Spleen (tissue), 13 donors: ENCODE measurements at places on chromosomes 3 and 15. TPM values are rescaled to one million over a fixed set of nuclear protein-coding genes. Genes with fewer than 3 reads are reported as not detected.

GRCh38 chr15:72118017-72118978 is at the start of the genes MYO9A and SENP8:
Gene MYO9A (minus strand): TSS chr15:72118150. CDS start chr15:72046563, 71,587 bp downstream.
Gene SENP8 (plus strand): TSS chr15:72118403. CDS start chr15:72139624, 21,221 bp downstream.
- H3K27me3 ChIP-seq, result no peaks in the 10 kb centered on the region
- H3K36me3 ChIP-seq, result no peaks in the 10 kb centered on the region
- peaks cover 14% of the 10 kb centered on the region for H3K4me1 ChIP-seq
- DNase-seq, result peak; percentile 99
- H3K4me3 ChIP-seq, result peak within 1 kb of the TSS; percentile 86
- H3K27ac ChIP-seq, result peak within 1 kb of the TSS; percentile 97

DNA sequence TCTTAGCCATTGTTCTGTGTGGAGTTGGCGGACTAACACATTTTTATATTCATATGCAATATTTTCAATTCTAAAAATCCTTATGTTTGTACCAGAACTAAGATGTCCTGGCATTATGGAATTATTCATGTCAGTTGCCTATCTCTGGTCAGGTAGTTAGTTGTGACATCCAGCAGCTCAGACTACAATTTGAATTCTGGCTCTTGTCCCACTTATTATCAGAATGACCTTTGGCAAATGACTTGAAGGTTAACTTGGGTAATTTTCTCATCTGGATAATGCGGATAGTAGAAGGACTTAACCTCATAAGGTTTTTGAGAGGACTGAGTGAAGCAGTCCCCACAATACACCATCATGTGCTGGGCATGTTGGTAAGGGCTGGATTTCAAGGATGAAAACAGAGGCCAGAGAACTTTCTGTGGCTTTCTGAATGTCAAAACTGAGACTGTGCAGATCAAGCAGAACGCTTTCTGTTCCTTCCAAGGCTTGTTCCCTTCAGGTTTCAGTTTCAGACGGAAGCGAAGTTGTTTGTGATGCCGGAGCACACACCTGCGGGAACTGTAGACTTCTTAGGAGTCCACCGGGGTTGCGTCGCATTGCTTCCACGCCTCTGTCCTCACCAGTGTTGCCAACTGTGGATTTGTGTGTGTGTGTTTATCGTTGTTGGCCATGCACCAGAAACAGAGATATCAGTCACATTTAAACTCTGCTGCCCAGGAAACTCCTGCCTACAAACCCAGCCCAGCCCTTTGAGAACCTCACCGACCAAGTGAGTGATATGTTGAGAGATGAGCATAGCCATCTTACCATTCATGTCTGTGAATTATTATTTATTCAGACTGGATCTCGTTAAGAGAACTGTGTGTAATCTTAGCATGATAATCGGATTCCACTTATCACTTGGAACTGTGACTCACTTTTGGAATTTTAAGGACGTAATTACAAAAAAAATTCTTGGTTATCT is 76.0 kb downstream of the PTPRG start:
- no peaks in the 10 kb centered on the region for H3K36me3 ChIP-seq
- no peak overlapping the region for H3K4me3 ChIP-seq
- H3K4me1 ChIP-seq, result peaks cover 3% of the 10 kb centered on the region
- no peak overlapping the region for H3K27ac ChIP-seq

DNA sequence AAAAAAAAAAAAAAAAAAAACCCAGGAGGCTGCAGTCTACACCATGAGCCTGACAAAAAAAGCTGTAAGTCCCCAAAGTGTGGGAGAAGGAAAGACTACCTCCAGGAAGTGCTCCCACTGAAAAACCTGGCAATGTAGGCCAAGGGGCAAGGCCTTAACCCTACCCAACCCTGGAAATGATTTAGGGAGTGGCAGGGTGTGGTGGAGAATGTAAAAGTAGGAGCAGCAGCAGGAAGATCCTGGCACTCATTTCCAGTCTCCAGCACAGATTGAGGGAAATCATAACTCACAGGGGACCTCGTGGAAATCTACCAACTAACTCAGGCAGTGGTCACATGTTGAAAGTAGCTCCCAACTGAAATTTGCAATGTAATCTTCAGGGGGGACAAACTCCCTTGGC is 839.5 kb downstream of the EPHA3 start:
- H3K27ac ChIP-seq, result no peak overlapping the region
- no peak for DNase-seq
- no peaks in the 10 kb centered on the region for H3K36me3 ChIP-seq
- no peaks in the 10 kb centered on the region for H3K27me3 ChIP-seq
- no peak overlapping the region for H3K4me3 ChIP-seq

DNA sequence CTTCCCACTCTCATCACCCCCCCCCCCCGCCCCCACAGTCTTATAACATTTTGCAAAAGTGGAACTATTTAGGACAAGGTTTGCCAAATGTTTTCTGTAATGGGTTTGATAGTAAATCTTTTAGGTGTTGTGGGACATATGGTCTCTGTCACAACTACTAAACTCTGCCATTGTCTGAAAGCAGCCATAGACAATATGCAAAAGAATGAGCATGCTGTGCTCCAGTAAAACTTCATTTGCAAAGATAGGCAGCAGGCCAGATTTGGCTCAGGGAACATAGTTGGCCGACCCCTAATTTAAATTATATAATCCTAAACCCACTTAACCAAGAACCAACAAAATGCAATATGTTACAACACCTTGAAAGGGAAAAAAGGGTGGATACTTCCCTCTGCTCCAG is 46.4 kb downstream of the TIPARP start:
- H3K27ac ChIP-seq, result no peak overlapping the region
- no peaks in the 10 kb centered on the region for H3K27me3 ChIP-seq
- H3K4me3 ChIP-seq, result no peak overlapping the region
- no peaks in the 10 kb centered on the region for H3K36me3 ChIP-seq
- no peak for DNase-seq
- H3K4me1 ChIP-seq, result no peaks in the 10 kb centered on the region

DNA sequence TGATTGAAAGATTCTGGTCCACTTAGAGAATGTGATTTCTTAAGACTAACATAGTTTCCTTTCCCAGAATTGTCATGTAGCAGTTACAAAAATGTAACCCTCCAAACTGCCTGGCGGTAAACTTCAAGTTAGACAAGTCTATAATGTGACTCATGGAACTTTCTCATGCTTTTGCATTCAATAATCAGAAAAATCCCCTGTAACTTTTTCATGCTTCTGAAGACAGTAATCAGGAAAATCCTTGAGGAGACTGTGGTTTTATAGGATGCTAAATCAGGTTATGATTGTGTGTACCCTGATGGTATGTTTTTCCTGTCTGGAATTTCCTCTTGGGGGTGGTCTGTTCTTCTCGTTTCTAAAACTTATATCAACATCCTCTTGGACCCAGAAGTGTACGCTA is 74.0 kb upstream of the RARB start:
- no peak overlapping the region for H3K27ac ChIP-seq
- H3K4me3 ChIP-seq, result no peak overlapping the region
- no peaks in the 10 kb centered on the region for H3K4me1 ChIP-seq
- no peaks in the 10 kb centered on the region for H3K36me3 ChIP-seq

Gene KBTBD8
- 17.0 TPM for total RNA-seq

DNA sequence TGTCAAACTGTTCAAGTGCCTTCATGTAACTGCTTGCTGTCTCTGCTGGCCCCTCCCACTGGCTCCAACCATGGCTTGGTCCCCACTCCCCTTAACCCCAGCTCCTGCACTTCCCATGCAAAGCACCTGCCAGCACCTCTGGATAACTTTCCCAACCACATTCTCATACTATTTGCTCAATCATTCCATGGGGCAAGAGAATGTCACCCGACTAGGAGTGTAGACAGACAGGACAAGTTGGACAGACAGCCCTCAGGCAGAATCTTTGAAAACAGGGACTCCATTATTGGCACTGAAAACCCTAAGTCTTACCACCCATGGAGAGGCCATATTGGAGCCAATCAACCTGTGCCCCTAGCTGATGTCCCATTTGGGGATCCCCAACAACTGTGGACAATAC is 246.5 kb downstream of the RPLP1 start:
- H3K36me3 ChIP-seq, result no peaks in the 10 kb centered on the region
- H3K27ac ChIP-seq, result no peak overlapping the region
- no peak for DNase-seq
- peaks cover 8% of the 10 kb centered on the region for H3K4me1 ChIP-seq
- no peak overlapping the region for H3K4me3 ChIP-seq

Gene ACP3
- total RNA-seq, result 16.3 TPM

GRCh38 chr3:40996382-40996781 is 202.9 kb upstream of the CTNNB1 start:
- no peaks in the 10 kb centered on the region for H3K27me3 ChIP-seq
- no peak overlapping the region for H3K4me3 ChIP-seq
- no peaks in the 10 kb centered on the region for H3K36me3 ChIP-seq
- no peak for DNase-seq

DNA sequence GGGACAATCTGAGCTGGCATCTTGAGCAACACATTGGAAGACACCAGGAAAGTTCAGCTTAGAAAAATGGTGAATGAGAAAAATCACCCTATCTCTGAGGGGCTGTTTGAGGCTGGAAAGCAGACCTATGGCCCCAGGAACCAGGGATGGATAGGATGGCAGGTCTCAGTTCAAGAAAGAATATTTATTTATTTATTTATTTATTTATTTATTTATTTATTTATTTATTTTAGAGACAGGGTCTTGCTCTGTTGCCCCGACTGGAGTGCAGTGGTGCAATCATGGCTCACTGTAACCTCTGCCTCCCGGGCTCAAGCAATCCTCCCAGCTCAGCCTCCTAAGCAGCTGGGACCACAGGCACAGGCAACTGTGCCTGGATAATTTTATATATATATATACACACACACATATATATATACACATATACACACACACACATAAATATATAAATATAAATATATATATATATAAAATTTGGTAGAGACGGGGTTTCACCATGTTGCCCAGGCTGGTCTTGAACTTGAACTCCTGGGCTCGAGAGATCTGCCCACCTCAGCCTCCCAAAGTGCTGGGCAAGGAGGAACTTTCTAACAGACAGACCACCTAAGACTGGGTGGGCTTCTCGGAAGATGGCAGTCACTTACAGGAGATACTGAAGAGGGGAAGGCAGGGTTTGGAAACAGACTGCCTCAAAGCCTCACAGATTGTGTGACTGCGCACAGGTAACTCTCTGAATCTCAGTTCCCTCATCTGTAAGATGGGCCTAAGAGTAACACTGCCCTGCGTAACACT is 29.7 kb downstream of the CCDC13 start:
- H3K27me3 ChIP-seq, result no peaks in the 10 kb centered on the region
- peaks cover 14% of the 10 kb centered on the region for H3K4me1 ChIP-seq
- no peak for DNase-seq
- H3K36me3 ChIP-seq, result no peaks in the 10 kb centered on the region

Gene MAPKAPK3
- total RNA-seq, result 40.7 TPM

DNA sequence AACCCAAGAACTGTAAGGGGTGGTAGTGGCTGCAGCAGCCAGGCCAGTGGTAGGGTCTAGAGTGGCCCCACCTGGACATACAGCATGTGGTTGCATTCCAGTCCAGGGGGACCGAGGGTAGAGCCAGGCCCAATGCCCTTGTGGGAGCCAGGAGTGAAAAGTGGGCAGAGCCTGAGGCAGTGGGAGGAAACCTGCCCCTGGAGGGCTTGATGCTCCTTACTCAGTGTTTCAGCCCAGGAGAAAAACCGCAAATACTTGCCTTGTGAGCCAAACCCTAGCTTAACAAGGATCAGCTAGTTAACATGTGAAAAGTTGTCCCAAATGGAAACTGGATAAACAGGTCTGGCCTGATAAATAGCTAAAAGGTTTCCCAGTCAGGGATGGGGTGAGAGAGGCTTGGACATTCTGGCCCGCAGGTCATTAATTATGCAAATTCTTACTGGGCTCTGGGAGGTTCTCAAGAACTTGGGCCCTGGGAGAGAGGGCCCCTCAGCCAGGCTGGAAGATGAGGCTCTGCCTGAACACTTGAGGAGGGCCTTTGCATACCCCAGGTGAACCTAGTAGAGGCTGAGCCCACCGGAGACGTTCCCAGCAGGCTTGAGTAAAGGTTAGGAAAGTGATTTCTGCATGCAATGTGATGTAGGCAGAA is 222.1 kb downstream of the THSD4 start:
- H3K36me3 ChIP-seq, result no peaks in the 10 kb centered on the region
- H3K27ac ChIP-seq, result no peak overlapping the region
- no peak overlapping the region for H3K4me3 ChIP-seq

DNA sequence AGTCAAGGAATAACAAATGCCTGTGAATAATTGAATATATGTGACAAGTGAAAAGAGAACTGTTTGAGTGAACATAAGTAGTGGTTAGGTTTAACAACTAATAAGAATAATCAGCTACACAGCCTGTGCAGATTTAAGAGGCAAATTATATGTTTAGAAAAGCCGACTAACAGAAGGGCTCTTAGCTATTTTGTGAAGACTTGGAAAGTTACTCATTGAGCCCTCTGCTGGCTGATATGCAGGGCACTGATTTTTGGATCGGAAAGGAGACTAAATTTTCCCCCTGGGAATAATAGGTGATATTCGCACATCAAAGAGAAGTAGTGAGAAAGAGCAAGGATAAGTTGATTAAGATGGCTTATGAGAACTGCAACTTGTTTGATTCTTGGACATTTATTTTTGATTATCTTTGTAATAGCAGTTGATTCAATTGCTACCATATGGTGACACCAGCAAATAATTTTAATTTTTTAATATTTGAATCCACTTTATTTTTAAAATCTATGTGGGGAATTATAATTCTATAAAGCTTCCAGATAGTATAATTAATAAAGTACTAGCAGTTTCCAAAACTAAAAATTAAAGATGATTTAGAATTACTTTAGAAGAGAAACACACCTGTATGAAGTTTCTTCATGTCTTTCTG is 156.2 kb downstream of the NLGN1 start:
- no peaks in the 10 kb centered on the region for H3K27me3 ChIP-seq
- DNase-seq, result no peak
- H3K4me3 ChIP-seq, result no peak overlapping the region
- no peaks in the 10 kb centered on the region for H3K36me3 ChIP-seq
- H3K4me1 ChIP-seq, result no peaks in the 10 kb centered on the region

DNA sequence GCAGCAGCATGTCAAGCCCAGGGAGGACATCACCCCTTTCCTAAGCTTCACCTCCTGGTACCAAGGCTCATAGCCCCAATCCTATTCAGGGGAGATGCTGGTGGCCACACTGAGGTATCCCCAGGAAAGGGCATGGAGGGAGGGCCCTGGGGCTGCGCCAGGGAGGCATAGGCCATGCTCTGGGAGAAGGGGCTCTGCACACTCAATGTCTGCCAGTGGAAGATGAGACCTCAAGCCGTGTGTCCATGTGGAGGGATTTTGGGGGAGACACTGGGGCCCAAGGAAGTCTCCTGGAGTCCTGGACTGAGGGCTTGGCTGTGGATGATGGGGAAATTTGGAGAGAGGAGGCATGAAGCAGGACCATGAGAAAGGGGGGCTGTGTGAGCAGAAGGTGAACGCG is 21.2 kb upstream of the PRR23E start:
- no peak overlapping the region for H3K4me3 ChIP-seq
- H3K4me1 ChIP-seq, result peaks cover 4% of the 10 kb centered on the region
- no peaks in the 10 kb centered on the region for H3K27me3 ChIP-seq

Gene RBMS3
- total RNA-seq, result 68.5 TPM

DNA sequence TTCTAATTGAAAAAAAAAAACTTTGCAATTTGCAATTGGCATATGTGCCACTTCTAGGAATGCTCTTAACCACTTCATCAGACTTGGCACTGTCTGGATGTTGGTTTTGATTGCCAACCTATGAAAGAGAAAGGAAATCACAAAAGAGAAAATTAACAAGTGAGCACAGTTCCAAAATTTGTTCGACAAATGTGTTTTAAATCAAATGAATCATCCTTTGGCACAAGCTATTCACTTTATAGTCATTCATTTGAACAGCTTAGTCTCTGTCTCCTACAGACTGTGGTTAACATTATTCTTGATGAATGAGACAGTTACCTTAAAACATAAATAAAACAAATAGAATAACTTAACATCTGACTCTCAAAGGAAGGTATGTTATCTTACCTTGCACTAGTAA is 265.0 kb downstream of the EPHA3 start:
- H3K27me3 ChIP-seq, result no peaks in the 10 kb centered on the region
- no peaks in the 10 kb centered on the region for H3K4me1 ChIP-seq
- no peaks in the 10 kb centered on the region for H3K36me3 ChIP-seq
- DNase-seq, result no peak
- H3K4me3 ChIP-seq, result no peak overlapping the region

Gene SLC9C1
- total RNA-seq, result not detected

Gene C3orf22
- not detected for total RNA-seq

Gene CDHR4
- total RNA-seq, result not detected
